Activated naive CD4-positive, alpha-beta T cell treated with anti-CD3 and anti-CD28 coated beads for 36 hours (primary cell): ENCODE measurements at places on chromosomes 1 and 21.

GRCh38 chr1:244614879-244615278 is 38.0 kb upstream of the DESI2 start:
- DNase-seq, result no peak

DNA sequence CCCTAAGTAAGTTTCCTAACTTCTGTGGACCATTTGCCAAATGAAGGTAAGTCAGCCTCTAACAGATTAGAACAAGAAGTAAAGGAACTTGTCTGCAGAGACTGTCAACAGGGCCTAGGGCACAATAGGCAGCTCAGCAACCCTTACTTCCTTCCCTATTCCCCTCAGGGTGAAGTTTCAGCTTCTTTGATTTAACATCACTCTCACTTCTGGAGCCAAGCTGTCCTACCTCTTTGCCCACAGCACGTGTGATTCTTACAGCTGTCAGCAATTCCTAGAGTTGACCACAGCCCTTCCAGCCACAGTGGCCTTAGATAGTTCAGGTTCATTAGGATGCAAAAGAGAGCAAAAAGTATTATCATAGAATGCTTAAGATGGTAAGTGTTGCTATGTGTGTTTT is 7.6 kb upstream of the EIF4G3 start:
- no peak for DNase-seq

- no peak for DNase-seq
These were observed 10.8 kb downstream of the FTCD start for GRCh38 chr21:46144464-46145070.

- DNase-seq, result no peak
These were observed 57.4 kb downstream of the SSX2IP start for GRCh38 chr1:84632673-84633434.

DNA sequence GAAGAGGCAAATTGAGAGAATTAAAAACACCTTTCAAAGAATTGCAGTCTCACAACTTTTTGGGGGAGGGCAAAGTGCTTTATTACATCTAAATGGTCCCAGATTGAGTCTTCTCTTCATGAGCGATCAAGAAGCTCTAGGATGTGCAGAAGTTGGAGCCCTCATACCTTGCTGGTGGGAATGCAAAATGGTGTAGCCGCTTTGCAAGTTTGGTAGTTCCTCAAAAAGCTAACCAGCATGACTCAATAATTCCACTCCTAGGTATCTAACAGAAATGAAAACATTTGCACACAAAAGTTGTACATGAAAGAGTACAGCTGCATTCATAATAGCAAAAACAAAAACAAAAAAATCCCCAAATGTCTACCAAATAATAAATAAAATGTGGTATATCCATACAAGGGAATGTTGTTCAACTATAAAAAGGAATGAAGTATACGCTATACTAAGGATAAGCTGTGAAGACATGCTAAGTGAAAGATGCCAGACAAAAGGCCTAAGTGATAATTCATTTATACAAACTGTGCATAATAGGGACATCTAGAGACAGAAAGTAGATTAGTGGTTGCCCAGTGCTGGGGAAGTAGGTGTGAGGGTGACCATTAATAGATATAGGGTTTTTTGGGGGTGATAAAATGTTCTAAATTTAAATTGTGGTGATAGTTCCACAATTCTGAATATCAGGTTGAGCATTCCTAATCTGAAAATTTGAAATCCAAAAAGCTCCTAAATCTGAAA is 55.2 kb downstream of the SELENOF start:
- DNase-seq, result no peak

DNA sequence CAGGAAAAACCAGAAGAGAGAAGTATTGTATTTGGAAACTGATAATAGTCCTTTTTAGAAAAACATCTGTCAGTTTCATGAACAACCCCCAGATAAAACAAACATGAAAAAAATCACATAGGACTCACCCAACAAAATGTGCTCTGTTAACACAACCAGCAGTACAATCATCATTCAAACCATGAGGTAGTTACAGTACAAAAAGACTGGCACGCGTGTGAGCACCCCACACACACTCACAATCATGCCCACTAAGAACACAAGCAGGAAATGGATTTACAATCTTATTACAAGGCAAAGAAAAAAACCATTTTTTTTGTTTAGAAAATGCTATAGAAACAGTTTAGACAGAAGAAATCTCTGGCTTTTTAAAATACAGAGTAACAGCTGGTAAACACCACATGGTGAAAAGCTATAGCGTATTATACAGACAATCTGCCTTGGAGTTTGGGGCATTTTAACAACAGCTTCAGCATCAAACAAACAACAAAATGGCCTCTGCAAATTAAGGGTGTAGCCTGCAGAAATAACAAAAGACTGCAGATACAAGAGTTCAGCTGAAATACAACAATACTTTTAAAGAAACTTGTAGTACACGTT is 180.0 kb downstream of the CDC7 start:
- DNase-seq, result no peak

DNA sequence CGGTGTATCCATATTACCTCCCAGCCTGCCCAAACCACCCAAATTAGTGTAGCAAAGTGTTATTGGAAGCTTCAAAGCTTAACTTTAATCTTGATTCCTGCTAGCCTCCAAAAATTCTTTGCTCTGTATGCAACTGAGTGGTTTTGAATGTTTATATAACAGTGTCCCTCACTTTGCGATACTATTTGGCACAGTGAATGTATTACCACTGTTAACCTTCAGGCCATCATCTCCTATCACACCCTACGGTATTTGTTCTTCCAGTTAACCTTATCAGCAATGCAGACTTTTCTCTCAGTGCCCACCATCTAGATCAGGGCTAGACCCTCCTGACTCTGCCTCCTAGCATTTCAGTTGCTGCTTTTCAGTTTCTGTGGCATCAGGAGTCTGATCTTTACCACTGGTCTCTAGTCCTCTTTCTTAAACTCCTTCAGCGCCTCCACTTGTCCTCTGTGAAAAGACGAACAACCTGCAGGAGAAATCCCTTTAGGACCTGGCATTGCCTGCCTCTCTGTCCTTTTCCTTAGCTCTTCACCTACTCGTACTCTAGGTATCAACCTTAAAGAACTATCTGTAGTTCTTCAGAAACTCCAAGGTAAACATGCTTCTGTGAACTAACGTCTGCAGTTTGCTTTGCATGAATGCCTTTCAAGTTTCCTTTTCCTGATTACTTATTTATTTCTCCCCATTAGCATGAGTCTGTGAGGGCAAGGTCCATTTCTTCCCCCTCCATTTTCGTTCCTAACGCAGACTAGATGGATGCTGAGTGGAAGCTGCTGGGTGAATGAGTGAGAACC is 71.7 kb downstream of the SNX7 start:
- no peak for DNase-seq

- no peak for DNase-seq
These were observed 109.7 kb upstream of the HP1BP3 start for GRCh38 chr1:20896826-20897225.

DNA sequence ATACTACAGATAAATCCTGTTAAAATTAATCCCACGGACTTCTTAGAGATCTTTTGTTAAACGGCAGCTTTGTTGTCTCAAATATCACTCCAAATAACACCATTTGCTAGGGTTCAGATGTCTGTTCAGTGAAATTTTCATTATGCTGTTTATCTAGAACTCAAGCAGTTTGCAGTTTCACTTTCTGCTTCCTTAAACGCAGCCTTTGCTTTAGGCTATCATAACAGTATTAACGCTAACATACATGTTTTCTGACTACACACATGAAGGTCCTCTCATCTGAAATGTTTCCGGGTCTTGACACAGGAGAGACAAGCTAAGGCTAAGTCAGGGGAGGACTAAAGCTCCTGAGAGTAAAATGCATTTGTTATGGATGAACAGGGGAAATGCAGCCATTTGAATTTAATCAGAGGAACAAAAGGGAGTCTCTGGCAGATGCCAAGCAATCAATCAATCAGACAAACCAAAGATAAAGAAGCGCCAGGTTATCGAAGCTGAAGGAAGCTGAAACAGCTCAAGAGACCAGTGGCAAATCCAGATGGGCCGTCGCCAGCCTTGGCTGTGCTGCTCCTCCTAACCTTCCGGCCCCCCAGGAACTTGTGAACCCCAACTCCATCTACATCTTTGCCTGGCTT is 16.9 kb downstream of the CCSAP start:
- no peak for DNase-seq

DNA sequence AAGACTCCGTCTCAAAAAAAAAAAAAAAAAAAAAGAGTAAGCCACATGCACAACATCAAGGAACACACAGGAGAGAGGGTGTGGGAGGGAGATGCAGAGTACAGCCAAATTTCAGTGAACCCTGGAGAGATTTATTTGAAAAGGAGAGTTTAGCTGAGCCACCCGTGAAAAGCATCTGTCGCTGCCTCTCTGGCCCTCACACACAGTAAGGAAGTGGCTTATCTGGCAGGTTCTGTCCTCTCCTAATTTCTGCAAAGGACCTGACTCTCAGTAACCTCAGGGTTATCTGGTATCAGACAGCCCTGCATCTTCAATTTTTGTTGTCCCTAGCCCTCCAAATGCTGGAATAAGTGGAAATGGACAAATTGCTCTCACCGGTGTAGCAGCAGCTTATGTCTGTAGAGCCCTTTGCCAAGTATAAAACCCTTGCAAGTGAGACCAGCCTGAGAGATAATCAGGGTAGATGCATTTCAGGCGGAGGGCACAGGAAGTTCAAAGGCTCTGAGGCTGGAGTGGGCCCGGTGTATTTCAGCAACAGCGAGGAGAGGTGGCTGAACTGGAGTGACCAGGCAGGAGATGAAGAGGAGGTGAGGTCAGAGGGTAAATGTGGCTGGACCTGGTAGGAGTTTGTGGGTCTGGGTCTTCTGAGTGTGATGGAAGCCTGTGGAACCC is 16.7 kb upstream of the IL10RB start:
- DNase-seq, result no peak

- no peak for DNase-seq
These were observed 107.2 kb downstream of the FAF1 start for GRCh38 chr1:50852889-50853288.

- DNase-seq, result peak; percentile 73
These were observed 5.5 kb upstream of the PRKCZ start for GRCh38 chr1:2044510-2045319.

DNA sequence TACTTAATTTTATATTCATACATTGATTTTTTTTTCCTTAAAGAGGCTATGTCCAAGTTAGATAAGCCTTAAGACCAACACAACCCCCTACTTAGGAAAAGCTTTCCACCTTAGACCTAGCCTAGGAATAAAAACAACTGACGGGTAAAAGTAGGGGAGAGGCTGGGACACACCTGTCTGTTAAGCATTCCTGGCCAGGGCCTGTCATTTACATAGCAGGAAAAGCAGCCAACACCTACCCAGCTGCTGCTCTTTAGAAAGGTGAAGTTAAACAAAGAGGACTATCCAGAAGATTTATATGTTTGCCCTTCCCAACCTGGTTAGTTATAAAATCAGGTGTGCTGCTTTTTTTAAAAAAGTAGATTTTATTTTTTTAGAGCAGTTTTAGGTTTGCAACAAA is 29.1 kb upstream of the SAMD13 start:
- DNase-seq, result no peak

DNA sequence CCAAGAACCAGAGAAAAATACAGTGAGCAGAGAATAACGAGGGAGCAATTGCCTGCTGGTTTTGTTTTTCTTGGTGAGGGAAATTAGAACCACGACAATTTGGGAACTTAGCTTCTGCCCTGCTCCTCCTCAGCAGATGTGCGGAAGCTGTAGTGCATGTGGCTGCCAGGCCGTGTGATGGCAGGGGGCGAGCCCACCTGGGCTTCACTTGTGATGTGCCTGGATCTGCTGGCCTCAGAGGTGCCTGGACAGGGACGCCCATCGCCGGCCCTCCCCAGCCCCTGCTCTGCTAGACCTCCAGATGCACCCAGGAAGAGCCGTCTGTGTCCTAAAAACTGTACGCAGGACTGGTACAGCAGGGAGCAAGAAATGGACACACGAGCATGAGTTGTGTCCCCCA is 28.5 kb upstream of the C1orf174 start:
- DNase-seq, result no peak

DNA sequence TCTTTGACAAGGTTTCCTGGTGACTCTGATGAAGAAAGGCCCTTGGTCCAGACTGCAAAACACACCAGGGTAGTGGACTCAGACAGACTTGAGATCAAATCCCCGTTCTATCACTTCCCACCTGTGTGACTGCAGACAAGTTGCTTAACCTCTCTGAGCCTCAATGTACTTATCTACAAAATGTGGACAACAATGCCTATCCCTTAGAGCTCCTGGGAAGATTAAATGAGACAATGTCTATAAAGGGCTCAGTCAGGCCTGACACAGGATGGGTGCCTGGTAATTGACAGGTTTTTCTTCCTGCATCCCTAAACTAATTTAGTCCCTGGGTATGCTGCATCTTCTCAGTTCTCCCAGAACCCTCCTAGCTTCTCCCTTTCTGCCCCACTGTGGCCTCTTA is 37.9 kb upstream of the ZBTB40 start:
- DNase-seq, result no peak

GRCh38 chr1:41733021-41733420 is 185.7 kb downstream of the HIVEP3 start:
- DNase-seq, result no peak

DNA sequence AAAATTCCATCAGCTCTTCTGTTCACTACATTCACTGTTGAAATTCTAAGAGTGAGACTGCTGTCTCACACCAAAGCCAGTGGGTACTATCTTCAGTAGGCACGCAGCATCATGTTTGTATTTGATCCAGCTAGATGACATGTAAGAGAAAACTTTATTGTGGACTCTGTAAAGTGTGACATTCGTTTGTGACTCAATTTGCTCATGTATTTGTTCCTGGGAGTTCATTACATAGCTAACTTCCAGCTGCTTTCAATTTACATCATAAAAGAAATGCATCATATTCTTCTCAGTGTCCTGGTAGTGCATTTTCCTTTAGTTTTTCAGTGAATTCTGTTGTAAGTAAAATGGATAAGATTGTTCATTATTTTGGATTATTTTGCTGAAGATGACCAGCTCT is 31.4 kb downstream of the CTH start:
- no peak for DNase-seq

DNA sequence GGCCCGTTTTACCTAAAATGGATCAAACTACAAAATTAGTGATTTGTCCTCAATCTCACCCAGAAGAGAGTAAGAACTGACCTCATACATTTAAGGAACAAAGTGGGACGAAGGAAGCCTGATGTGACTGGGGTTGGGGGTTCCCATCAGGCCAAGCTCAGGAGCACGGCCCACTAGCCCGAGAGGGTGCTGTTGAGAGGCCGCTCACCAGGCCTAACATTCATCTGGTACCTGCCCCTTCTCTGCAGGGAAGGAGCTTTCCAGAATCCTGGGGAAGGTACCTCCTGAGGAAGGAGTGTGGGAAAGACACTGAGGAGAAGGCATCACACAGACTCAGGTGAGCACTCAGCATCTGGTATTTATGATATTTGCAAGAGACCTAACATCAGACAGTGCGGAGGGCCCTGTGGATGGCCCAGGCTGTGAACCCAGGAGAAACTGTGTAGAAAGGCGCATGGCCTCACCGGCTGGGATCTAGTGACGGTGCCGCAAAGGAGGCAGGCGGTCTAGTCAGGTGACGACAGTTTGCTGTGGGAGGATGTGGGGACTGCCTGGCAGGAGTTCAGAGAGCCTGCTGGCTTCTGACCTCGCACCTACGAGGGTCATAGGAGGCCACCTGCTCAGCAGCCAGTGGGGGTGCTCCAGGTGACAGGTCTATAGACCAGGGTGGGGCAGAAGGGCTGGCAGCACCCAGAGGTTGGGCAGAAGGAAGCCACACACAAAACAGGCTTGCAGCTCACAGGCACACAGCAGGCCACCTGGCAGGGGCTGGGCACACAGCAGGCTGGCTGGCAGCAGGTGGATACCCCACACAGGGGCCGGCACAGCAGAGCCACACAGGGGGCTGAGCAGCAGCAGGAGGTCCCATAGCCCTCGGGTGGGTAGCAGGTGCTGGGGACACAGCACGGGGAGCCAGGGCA is 543 bp downstream of the KRTAP12-4 start:
- DNase-seq, result peak; percentile 50

- DNase-seq, result peak; percentile 38
These were observed 100.7 kb upstream of the SPATA6 start for GRCh38 chr1:48572646-48573258.
